ENCODE measurements at places on chromosomes 12 and 14.

DNA sequence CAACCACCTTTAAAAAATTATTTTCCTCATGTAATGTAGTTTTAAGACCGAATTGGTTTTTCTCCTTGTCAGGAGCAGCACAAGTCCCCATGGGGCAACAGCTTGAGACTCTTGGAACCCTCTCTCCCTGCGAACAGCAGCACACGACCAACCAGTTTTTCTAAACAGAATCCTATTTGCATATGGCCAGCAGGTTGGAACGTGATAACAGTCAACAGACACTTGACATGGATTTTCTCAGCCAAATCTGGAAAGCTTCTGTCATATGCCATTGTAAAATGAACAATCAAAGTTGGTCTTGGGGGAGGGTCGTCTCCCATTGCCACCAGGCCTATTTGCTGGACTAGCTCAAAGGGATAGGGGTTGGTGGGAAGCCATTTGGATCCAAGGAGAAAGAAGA, 1915.0 kb upstream of the FLRT2 start:
- no peak for DNase-seq

GRCh38 chr14:91241863-91242262, 2.6 kb downstream of the GPR68 start:
- no peak for DNase-seq

GRCh38 chr12:124504273-124505000, 63.0 kb downstream of the NCOR2 start:
- no peak for DNase-seq

DNA sequence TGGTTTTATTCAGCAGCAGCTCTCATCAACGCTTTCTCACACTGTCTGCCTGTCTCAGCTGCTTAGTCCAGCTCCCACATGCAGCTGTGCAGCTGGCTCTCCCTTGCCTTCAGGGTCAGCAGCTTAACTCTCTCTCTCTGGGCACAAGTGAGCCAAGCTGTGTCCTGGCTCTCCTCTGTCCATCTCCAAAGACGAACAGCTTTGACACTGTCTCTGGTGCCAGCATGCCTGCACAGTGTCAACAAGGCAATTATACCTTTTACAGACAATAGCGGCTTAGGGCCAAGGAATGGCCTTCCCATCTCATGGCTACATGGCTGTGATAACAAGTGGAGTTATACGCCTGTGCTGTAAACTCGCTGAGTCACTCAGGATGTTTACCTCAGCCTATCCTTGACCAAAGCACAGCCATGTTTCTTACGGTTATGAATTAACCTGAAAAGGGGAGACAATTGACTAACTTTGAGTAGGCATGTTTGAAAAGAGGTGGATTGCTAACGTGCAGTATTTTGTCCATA, 38.4 kb upstream of the MANSC4 start:
- peak; percentile 51 for DNase-seq

Measured in lung microvascular endothelial cell (primary cell).